ENCODE measurements at places on chromosomes 2 and 18.
A peak's percentile ranks its signal among the peaks of the same experiment; 100 is the strongest.

GRCh38 chr2:165081276-165081675 is 122.6 kb downstream of the SCN3A start:
- DNase-seq, result no peak

DNA sequence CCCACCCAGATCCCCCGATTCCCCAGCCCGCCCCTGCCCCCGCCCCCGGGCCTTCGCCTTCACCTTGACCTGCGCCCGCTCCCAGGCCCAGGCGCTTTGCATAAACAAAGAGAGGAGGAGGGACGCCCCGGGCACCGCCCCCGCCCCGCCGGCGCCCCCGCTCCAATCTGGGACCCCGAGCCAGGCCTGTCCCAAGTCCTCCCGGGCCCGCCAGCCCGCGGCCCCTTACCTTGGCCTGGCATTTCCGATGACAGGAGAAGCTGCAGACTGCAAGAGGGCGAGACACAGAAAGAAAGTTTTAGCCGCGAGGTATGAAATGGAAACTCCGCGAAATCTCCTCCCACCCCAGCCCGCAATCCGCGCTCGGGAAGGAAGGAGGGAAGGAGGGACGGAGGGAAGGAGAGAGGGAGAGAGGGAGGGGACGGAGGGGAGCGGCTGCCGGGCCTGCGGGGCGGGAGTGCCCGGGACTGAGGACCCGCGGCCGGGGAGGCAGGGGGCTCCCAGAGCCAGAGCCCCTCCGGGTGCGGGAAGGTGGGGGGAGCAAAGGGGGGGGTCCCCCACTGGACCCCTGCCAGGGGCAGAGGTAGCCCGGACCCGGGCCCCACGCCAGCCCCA is 24.2 kb downstream of the TNS1 start:
- peak; percentile 56 for DNase-seq

DNA sequence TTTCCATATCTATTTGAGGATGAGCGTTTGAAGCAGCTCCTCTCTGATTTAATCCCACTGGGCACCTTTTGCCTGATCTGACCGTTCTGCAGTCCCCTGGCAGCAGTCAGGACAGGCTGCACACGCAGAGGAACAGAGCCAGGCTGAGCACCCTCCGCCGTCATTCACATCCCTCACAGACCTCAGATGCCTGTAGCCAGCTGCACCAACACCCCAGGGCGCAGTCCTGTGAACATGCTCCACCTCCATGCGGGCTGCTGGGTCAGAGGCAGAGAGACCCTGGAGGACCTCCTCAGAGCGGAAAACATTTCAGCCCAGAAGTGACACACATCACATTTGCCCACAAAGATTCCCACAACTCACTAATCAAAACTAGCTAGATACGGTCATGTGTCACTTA is 146.1 kb downstream of the SEPTIN10 start:
- no peak for DNase-seq

GRCh38 chr18:75533950-75534349 is 106.4 kb upstream of the SMIM21 start:
- no peak for DNase-seq

DNA sequence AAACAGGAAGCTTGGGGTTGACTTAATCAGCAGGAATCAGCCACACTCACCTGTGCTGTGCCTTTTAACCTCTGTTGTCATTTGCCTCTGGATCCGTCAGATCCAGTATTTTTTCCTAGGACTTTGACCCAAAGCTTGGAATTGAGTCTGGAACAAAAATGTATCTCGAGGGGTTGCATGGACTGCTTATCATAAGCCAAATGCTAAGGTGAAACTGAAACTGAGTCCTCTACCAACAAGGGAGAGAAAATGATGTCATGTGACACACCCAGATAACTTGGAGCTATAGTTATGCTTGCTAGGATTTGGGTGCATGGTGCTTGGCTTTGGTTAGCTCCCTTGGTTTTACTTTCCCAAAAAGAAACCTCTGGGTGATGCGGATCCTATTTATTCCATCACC is 2158.6 kb upstream of the PIK3C3 start:
- no peak for DNase-seq
